ENCODE measurements at places on chromosomes 7 and 10. TPM values are rescaled to one million over a fixed set of nuclear protein-coding genes. Genes with fewer than 3 reads are reported as not detected.

Gene ABCB1
- 5.0 TPM for total RNA-seq

- no peak for DNase-seq
Measured at GRCh38 chr10:34524369-34525091, 290.6 kb downstream of the PARD3 start.

DNA sequence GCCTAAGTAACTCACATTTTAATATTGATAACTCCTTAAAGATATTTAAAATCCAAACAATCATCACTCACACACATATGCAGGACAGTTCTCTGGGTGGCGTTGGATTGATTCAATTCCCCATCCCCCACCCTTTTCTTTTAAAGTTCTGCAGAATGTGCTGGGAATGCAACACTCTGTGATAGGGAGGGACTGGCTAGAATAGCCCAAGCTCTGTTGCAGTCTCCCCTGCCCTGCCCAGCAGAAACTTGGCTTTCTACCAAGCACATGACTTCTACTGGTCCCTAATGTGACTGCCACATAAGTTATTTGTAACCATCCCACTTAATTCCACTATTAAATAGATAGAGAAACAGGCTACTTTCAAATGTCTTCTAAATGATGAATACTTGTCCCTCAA, 55.2 kb downstream of the TWIST1 start:
- no peak for DNase-seq

Gene RBM28
- total RNA-seq = 35.1 TPM

Gene ANXA7
- total RNA-seq = 132 TPM

DNA sequence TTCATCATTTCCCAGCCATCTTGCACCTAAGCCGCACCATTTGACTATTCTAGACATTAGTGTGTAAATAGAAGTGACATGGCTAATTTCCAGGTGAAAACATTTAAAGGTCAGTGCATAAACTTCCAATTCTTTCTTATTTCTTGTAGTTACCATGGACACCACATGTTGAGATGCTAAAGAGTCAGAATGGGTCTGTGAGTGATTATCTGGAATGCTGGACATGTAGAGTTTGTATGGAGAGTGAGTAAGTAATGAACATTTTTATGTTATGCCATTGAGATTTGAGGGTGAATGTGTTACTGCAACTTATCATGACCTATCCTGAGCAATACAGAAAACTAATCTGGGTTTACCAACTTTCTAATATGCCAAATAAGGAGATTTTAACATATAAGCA, 60.4 kb downstream of the MEOX2 start:
- no peak for DNase-seq

GRCh38 chr10:23031318-23031717, 64.1 kb upstream of the MSRB2 start:
- DNase-seq = no peak

- DNase-seq = no peak
Measured at GRCh38 chr10:75477680-75478079, 46.3 kb downstream of the LRMDA start.

Gene WEE2
- not detected for total RNA-seq

DNA sequence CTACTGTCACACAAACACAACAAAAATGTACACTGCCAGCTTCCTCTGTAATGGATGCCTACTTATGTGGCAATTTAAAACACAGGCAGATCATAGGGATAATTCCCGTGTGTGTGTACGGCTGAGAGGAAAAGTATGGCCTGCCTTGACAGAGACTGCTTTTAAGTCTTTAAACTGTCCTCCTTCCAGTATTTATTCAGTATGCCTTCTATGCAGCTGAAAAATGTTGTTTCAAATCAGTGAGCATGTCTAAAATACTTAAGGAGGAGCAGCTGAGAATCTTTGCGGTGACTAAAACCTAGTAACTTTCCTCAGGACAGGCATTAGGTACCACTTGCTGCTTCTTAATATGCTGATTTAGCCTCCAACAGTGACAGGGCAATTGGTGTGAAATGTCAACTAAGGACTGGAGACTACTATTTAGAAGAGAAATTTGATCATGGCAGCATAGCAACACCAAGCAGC, 126.3 kb downstream of the CACNA2D1 start:
- DNase-seq = no peak

Gene ZCWPW1
- total RNA-seq = 3.4 TPM

GRCh38 chr10:129090618-129091366, 376.2 kb upstream of the MGMT start:
- no peak for DNase-seq

GRCh38 chr10:47456079-47456785, 27.7 kb downstream of the ANXA8 start:
- DNase-seq = no peak

Gene ST8SIA6
- total RNA-seq = 6.9 TPM

DNA sequence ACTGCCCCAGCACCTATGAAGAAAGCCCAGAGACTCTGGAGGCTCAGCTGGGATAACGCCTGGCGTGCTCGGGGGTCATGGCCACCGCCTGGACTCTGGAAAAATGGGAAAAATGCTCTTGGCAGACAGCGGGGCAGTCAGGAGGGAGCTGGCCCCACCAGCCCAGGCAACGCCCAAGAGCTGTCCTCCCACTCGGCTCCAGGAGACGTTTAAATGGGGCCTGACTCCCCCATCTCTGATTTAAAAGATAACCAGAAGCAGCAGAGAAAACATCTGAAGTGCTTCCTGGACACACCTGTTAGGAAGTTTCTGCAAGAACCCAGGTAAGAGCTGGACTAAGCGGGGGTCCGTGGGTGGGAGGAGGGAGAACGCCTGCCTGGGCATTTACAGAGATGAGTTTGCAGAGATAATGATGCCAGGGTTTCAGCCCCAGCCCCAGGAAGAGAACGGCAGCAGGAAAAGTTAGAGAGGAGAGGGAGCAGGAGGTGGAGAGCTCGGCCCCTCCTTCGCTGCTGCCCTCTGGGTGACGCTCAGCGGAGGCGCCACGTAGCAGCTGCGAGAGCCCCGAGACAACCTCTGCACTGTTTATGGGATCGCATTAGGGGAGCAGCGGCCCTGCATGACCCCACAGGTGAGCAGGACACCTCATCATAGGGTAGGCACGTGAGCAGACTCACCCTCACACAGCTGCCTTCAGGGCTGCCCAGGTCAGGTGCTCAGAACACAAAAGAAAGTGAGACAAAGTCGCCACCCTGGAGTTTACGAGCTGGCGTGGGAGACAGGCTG, 83.5 kb upstream of the INSIG1 start:
- peak; percentile 67 for DNase-seq

DNA sequence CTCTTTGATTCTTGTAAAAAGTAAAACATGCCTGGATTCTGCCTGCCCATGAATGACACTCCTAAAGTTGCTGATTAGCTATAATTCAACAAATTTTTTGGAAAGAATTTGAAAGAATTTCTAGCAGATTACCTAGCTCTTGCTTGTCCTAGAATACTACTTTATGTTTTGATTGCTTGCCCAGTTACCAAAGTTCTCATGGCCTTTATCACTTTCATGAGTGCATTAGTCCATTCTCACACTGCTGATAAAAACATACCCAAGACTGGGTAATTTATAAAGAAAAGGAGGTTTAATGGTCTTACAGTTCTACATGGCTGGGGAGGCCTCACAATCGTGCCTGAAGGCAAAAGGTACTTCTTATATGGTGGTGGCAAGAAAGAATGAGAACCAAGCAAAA, 1137.3 kb downstream of the SORCS1 start:
- DNase-seq = no peak

- DNase-seq = no peak
Measured at GRCh38 chr10:71543608-71544170, 147.0 kb downstream of the CDH23 start.

Gene CFAP58
- 2.7 TPM for total RNA-seq

Gene ELMO1
- total RNA-seq = 11.4 TPM

DNA sequence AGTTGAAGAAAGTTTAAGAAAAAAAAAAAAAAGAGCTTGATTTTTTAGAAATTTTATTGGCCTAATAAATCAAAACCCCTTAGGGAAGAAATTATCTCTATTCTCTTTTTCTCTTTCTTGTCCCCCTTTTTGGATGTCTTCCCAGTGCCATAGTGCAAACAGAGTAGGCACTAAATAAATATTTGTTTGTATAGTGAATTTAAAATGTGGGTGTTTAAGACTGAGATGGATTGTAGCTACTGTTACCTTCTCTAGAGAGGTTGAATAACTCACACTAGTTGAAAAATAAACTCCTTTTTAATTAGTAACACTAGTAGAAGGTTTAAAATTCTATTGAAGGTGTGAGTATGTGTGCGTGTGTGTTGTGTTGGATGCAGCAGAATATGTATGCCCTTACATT, 783.8 kb downstream of the NXPH1 start:
- no peak for DNase-seq

Gene PTPRN2
- 0.92 TPM for total RNA-seq

DNA sequence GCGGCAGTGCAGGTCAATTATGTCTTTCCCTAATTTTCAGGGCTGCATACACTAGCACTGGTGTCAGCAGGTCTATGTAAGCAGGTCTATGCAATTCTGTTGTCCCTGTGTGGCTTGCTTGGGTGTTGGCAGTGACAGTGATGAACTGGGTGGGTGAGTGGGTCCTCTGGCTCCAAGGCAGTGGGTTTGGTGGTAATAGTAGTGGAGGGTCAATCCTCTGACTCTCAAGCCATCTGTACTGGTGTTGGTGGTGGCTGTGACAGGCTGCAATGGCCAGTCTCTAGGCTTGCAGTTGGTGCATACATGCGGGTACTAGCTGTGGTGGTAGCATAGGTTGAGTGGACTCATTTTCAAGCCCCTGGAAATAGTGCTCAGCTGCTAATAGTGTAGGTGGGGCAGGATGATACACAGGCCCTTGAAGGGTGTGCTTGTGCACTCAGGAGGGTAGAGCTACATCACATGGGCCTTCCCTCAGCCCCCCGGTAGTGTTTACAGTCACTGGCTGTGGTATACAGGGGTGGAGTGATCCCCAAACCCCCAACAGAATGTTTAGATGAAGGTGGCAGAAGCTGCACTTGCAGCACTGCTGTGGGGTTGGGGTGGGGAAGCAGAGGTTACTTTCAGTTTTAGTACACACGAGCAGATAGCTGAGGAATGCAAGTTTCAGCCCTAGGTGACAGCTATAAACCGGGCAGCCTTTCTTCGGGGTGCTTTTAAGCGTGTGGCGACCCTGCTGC, 331.3 kb downstream of the PCDH15 start:
- no peak for DNase-seq

GRCh38 chr7:110841840-110842545, 248.9 kb upstream of the LRRN3 start:
- no peak for DNase-seq

Gene ADAMTS14
- total RNA-seq = 0.81 TPM

DNA sequence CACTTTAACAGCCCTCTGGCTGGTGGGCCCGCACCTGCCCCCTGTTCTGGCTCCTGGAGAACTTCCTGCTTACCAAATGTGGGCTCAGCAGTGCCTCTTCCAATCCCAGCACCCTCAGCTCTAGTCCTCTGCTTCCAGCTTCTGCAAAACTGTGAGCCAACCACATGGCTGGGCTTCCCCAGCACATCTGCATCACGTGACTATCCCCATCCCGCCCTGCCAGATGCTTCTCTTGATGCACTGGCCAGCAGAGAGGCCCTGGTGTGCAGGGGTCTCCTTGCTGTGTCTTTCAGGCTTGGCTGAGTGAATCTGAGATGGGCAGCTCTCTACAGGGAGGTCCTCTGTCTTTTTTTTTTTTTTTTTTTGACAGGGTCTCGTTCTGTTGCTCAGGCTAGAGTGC, 43.8 kb upstream of the DMBT1 start:
- no peak for DNase-seq

Gene CDH23
- 9.3 TPM for total RNA-seq

Gene WDR11
- 19.6 TPM for total RNA-seq

DNA sequence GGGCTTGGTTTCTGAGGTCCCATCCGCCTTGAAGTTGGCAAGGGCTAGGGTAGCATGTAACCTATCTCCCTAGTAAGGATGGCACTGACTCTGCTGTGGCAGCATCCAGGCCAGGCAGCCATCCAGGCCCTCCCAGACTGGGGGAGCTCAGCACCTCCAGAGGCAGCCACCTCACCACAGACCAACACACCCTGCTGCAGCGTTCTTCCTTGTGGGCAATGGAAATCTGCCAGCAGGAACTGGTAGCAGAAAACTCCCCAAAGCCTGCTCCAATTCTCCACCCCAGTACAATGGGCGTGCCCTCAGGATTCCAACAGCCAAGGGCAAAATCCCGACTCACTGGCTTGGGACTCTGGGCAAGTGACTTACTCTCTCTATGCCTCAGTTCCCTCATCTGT, 27.5 kb downstream of the DLG5 start:
- DNase-seq = no peak

DNA sequence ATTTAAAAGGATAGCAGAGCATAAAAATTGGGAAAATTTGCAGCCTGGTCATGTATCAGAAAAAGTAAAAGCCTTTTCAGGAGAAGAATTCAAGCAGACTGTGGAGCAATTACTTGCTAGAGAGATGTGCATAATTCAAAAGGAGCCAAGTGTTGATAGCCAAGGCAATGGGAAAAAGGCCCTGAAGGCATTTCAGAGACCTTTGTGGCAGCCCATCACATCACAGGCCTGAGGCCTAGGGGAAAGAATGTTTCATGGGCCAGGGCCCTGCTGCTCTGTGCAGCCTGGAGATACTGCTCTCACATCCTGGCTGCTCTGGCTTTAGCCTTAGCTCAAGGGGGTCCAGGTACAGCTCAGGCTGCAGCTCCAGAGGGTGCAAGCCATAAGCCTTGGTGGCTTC, 152.9 kb downstream of the MAGI2 start:
- DNase-seq = no peak

GRCh38 chr7:6545398-6546126, 5.7 kb downstream of the GRID2IP start:
- DNase-seq = no peak

GRCh38 chr10:68516766-68517165, 10.6 kb downstream of the SLC25A16 start:
- DNase-seq = no peak

Gene NIPSNAP2
- 251 TPM for total RNA-seq

Gene SH2D4B
- not detected for total RNA-seq

DNA sequence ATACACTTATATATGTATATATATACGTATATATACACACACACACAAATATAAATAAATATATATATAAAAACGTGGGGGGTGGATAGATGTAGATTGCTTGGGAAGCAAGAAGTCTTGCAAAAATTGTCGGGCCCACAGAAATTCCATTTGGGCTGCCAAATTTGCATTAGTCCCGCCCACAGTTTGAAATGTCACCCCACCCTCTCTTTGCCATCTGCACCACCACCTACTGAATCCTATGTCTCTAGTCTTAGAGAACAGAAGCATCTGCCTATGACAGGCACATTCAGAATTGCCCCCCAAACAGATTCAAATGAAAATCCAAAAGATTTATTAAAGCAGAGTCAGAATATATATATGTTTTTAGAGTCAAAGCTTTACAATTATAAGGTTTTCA, 25.6 kb upstream of the CACNA2D1 start:
- no peak for DNase-seq

All from cardiac septum (tissue), 1 donor.